ENCODE measurements at places on chromosomes 7 and 10.

GRCh38 chr10:66095610-66096009, 830.2 kb upstream of the LRRTM3 start:
- DNase-seq = no peak

DNA sequence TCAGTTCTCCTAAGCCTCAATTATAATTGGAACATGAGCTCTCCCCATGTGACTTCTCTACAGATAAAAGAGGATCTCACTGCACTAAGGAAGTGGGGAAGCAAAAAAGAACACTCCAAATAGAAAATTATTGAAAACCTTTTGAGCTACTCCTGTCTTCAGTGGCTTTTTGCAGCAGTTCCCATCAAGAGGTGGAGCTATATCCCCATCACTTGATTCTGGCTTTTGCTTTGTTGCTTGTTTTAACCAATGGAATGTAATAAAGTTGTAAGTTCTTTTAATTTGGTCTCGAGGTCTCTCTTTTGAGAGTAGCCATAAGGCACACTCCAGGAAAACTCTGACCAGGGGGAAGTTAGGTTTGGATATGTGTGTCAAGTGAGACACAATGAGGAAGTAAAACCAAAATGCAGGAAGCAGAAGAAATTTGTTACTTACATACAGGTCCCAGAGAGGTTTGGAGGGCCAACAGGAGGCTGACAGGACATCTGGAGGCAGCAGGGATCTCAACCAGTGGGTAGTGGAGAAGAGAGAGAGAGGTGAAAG, 569.4 kb downstream of the HTR7 start:
- no peak for DNase-seq

DNA sequence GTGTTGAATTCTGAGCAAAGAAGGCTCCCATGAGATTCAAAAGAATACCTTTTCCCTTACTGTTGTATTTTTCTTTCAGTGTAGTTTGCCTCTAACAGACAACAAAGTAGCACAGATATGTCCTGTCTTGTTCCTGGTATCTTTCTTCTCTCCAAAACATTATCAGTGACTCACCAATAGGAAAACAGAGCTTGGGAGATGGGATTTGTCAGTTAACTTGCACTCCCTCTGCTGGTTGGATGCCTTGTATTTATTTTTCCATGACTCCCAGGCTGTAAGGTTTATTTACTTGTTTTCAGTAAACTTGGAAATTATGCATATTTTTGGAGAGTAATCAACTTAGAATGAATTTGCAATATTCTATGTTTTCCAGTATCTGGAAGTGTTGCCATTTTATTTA, 129.7 kb downstream of the SAMD9 start:
- no peak for DNase-seq

GRCh38 chr10:132606031-132606491, 68.5 kb downstream of the INPP5A start:
- no peak for DNase-seq

GRCh38 chr10:101649525-101650085, 45.4 kb downstream of the FBXW4 start:
- no peak for DNase-seq

DNA sequence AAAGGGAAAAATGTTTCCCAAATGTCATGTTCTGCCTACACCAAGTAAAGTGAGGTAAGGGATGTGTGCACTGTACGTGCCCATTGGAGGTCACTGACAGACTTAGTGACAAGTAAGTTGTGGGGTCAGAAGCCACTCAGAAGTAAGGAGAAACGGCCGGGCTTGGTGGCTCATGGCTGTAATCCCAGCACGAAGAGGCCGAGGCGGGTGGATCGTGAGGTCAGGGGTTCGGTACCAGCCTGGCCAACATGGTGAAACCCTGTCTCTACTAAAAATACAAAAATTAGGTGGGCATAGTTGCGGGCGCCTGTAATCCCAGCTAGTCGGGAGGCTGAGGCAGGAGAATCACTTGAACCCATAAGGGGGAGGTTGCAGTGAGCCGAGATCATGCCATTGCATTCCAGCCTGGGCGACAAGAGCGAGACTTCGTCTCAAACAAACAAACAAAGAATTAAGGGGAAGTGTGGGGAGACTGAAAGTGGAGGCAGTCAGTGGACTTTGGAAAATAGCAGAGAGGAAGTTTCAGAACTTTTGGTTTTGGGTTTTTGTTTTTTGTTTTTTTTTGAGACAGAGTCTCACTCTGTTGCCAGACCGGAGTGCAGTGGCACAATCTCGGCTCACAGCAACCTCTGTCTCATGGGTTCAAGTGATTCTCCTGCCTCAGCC, 114.8 kb downstream of the WDFY4 start:
- DNase-seq = no peak

- no peak for DNase-seq
Measured at GRCh38 chr7:73342645-73343044, 14.7 kb downstream of the FKBP6 start.

DNA sequence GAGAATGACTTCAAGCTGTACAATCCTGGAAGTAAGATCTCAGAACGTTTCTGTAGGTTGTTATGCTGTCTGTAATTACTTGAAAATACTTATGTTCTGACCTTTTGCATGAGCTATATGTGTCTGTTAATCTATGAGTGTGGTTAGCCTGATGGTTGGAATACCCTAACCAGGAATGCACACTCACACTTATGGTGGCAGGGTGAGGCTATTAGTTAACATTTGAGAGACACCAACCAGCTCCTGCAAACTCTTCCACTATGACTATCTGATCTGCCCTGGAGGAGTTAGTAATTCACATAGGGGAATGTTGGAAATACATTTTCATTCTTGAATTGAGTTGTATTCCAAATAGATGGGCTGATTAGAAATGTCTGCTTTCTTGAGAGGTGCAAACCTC, 450.3 kb downstream of the INHBA start:
- no peak for DNase-seq

- DNase-seq = no peak
Measured at GRCh38 chr10:99784727-99785441, 2.4 kb downstream of the ABCC2 start.

- DNase-seq = no peak
Measured at GRCh38 chr7:150389532-150389816, 10.3 kb downstream of the ZNF775 start.

DNA sequence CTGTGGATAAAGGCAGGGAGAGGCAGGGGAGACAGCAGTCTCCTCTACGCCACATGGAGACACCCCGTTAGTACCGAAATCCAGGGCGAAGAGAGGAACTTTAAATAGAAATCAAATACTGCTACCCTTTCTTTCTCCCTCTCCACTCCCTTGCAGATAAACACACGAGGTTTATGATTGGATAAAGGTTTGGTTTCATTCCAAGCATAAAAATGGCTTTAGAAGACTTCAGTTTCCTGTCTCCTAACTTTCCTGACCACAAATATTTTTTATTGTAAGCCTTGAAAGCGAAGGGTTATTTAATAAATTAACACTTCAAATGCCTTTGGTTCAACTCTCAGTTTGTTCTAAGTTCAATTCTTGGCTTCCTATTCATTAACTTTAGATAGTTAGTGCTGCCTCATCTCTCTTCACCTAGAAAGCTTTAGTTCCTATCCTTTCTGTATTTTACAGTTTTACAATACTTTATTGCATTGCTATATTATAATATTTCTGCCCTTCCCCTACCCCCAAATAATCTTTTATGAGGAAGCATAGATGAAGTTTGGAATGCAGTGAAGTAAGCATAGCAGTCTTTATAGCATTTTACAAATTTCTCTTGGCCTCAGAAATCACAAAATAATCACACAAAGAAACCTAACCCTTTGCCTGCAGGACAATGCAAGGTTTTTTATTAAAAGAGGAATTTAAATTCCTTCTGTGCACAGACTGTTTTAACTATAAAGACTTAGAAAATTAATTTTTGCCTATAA, 31.5 kb upstream of the ARID5B start:
- DNase-seq = peak; percentile 56

- no peak for DNase-seq
Measured at GRCh38 chr7:88377434-88377833, 70.7 kb upstream of the STEAP4 start.

- peak; percentile 74 for DNase-seq
Measured at GRCh38 chr7:1044189-1045068, at the start of gene GPR146. GPR146 (plus strand) TSS chr7:1044546; CDS start chr7:1057516, 12,970 bp downstream.

GRCh38 chr10:74488907-74489306, 337.5 kb upstream of the KAT6B start:
- no peak for DNase-seq

DNA sequence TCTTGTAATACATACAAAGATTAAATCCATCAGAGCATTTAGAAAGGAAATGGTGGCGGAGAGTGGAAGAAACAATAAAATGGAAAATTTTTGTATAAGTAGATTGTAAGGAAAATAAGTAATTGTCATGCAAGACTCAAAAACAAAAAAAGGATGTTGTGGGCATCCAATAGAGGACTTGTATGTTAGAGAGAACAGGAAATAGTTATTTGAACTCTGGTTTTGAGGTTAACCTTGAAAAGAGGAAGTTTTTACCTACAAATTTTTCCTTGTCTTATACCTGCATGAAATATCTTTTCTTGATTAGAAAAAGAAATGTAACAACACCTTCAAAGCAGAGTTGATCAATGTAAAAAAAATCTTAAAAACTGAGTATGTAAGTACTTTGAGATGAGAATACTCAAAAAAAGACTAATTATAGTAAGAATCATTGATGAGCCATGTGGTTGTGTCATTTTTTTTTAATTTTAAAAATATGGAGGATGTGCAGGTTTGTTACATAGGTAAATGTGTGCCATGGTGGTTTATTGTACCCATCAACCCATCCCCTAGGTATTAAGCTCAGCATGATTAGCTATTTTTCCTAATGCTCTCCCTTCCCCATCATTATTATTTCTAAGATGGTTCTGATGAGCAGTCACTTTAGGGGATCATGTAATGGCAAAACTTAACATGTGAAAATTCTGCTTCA, 11.9 kb downstream of the TMEM106B start:
- DNase-seq = no peak

- no peak for DNase-seq
Measured at GRCh38 chr7:155184923-155185322, 112.8 kb upstream of the INSIG1 start.

DNA sequence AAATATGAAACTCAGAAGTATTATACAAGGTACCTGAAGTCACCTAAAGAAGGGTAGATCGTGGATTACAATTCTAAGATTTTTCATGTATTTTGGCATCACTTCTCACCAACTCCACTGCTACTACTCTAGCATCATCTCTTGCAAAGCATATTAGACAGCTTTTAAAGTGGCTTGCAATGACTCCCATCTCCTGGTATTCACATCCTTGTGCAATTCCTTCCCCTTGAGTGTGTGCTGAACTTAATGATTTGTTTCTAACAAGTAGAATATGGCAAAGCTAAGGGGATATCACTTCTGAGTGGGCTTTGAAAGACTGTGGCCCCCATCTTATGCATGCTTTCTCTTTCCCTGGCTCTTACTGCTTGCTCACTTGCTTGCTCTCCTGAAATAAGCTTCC, 280.2 kb downstream of the SNX13 start:
- no peak for DNase-seq

DNA sequence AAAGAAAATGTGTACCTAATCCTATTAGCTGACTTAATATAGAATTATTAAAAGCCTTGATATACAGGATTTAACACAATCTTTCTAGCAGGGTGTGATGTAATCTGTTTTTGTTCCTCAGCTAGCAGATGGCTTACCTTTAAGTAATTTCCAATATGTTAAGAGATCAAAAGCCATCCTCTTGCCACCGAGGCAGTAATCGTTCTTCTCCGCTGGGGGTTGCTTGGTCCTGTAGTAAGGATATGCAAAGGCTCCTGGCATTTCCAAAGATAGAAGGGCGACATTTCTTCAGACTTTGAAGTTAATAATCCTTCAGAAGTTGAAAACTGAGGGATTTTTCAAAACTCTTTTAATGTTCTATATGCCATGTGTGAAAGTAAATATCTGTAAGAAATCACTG, 156.4 kb downstream of the FZD1 start:
- DNase-seq = no peak

GRCh38 chr10:47311932-47312662, 10.2 kb upstream of the GDF2 start:
- peak; percentile 29 for DNase-seq

DNA sequence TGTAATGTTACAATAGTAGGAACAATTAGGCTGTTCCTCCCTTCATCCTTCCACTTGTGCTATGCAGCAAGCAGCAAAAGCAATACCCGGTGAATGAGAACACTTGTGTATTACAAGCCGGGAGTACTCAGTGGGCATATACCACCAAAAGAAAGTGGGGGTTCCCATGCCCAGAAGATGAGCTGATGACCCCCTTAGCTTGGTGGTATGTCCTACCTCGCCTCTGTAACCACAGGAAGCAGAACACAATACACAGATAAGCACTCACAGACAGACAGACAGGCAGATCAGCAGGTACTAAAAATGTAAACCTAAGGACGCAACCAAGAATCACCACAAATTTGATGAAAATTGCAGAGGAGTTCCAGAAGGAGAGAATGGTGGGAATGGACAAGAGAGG, 15.5 kb upstream of the KIF20B start:
- DNase-seq = no peak

DNA sequence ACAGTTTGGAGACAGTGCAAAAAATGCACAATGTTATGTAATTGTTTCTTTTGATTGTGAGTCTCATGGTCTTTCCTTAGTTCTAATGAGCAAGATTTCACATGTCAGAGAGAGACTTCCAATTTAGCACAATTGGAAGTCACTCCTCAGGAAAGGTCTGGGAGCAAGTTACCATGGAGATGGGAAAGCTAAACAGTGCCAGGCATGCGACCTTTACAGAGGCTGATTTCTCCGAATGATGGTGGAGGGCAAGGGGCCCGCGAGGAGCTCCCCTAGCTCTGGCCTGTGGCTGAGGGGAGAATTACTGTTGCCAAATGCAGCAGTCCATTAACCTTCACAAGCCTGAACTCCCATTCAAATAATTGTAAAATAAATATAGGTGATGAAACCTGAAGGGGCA, 59.3 kb downstream of the CDCA7L start:
- no peak for DNase-seq

- no peak for DNase-seq
Measured at GRCh38 chr10:71767420-71768035, 5.8 kb downstream of the VSIR start.

- DNase-seq = no peak
Measured at GRCh38 chr7:116595063-116595462, 70.2 kb downstream of the CAV1 start.

GRCh38 chr10:102120142-102120990, at the start of gene LDB1:
LDB1 (minus strand) TSS chr10:102120368; CDS start chr10:102120110, 258 bp downstream.
- DNase-seq = no peak

DNA sequence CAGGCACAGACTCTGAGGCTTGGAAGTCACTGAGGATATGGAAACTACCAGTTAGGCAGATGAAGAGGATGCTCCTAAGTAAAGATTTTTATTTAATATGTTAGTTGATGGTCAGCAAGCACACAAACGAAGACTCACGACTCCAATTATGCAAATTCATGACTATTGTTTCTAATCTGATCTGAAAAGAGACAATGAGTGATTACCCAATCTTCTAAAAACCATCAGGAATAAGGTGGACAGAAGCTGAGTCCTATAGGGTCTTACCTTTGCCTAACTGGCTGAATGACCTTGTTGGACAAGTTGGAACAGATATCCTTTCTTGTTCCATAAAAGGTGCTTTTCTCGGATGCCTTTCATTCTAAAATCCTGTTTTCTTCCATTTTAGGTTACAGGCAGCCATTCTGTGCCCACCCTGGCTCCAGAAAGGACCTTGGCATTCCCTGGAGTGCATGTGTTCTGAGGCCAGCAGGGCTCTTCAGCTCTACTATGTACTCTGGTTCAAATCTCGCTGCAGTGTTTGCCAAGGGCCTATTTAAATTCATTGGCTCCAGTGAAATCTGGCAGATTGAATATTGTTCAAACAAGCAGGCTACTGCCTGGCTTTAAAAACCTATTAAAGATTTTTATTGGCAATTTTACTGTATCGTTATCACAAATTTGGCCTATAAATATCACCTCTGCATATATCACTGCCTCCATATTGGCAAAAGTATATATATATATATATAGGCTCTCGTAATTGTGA, 77.5 kb downstream of the SLC25A13 start:
- no peak for DNase-seq

Measured in AG09309 (cell line).